ENCODE measurements at places on chromosomes 1 and 21. TPM values are rescaled to one million over a fixed set of nuclear protein-coding genes. Genes with fewer than 3 reads are reported as not detected.

DNA sequence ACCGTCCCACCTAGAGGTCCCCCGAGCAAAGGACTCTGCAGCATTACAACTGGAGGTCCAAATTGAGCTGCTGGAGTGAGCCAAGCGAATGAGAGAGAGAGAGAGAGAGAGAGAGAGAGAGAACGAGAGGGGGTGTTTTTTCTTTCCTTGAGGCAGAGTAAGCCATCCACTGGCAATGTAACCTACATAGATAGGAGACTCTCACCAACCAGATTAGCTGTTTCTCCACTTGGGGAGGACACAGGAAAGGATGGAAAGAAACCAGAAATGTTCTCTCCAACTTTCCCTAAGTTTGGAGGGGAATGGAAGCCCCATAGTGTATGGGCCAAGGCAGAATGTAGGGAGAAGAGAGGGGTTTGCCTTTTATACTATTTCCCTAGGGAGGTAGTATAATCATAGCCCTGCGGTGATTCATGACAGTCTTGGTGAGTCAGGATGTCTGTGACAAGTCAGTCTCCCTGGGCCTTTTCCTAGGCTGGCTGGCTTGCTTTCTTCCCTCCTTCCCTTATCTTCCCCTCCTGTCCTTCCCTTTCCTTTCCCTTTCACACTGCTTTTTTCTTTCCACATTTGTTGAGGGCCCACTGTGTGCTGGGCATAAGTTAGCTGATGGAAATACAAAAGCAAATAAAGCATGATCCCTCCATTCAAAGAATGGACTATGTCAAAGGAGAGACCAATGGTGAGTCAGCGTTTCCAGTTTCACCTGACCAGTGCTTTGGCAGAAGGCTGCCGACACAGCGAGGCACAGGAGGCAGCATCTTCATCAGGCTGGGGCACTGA lies 7.1 kb downstream of the FNDC7 start:
- no peak overlapping the region for H3K27ac ChIP-seq
- no peak for DNase-seq
- H3K4me3 ChIP-seq, result no peak overlapping the region
- no peaks in the 10 kb centered on the region for H3K4me1 ChIP-seq
- no peaks in the 10 kb centered on the region for H3K27me3 ChIP-seq
- H3K36me3 ChIP-seq, result no peaks in the 10 kb centered on the region

- no peaks in the 10 kb centered on the region for H3K27me3 ChIP-seq
- DNase-seq, result peak; percentile 90
- H3K4me1 ChIP-seq, result peaks cover 47% of the 10 kb centered on the region
Observed at GRCh38 chr1:150560576-150561253, 11.5 kb downstream of the ADAMTSL4 start.

DNA sequence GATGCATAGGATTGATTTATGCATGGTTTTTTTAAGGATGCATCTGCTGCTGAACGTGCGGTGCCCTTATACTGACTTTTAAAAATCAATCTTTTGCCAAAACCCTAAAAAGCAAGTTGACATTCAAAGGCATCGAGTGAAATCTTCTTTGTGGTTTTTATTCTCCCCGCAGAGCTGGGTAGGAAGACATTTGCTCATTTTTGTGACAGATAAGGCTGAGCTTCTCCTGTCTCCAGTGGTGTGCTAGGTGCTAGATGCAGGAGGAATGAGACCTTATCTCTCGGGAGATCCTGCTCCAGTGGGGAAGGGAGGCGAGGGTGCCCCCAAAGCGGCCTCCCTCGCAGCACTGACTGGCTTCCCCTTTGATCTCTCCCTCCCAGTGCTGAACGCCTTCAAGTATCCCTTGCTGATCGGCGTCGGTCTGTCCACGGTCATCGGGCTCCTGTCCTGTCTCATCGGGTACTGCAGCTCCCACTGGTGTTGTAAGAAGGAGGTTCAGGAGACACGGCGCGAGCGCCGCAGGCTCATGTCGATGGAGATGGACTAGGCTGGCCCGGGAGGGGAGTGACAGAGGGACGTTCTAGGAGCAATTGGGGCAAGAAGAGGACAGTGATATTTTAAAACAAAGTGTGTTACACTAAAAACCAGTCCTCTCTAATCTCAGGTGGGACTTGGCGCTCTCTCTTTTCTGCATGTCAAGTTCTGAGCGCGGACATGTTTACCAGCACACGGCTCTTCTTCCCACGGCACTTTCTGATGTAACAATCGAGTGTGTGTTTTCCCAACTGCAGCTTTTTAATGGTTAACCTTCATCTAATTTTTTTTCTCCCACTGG lies 14.9 kb upstream of the CD101 start:
- peaks cover 15% of the 10 kb centered on the region for H3K4me1 ChIP-seq
- H3K27me3 ChIP-seq, result no peaks in the 10 kb centered on the region
- DNase-seq, result no peak
- H3K27ac ChIP-seq, result no peak overlapping the region

DNA sequence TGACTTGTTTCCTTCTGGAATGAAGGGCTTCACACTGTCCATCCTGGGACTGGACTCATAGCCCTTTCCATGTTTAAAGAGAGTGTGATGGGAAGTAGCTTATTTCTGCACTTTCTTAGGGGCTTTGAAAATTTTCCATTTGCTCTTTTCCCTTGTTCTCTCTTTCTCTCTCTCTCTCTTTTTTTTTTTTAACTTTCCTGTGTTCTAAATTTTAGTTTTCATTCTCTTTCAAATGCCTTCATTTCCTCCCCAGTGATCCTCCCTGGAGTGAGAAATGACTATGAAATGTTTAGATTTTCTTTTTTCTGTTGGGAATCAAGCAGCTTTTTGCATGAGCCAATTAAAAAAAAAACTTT lies 2.1 kb downstream of the AK4 start:
- no peaks in the 10 kb centered on the region for H3K36me3 ChIP-seq
- H3K4me3 ChIP-seq, result peak overlapping the region; percentile 76
- H3K4me1 ChIP-seq, result peaks cover 16% of the 10 kb centered on the region
- DNase-seq, result no peak
- no peak overlapping the region for H3K27ac ChIP-seq

DNA sequence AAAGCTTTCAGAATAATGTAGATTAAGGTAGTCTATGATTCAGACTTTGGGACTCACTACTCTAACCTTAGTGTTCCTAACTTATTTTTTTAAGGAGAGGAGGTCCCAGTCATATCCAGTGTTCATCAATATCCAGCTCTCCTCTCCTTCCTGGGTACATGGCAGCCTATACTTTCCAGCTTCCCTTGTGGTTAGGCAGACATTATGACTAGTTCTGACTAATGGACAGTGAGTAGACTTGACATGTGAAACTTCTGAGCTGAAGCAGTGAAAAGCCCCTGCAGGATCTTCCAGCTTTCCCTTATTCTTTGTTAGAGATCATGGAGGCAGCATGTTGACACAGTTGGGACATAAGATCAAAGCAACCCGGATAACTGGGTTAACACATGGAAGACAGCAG lies 144.2 kb downstream of the PTPRU start:
- H3K27me3 ChIP-seq, result peaks cover 47% of the 10 kb centered on the region
- peaks cover 15% of the 10 kb centered on the region for H3K36me3 ChIP-seq
- DNase-seq, result no peak
- H3K4me3 ChIP-seq, result no peak overlapping the region
- H3K27ac ChIP-seq, result no peak overlapping the region

DNA sequence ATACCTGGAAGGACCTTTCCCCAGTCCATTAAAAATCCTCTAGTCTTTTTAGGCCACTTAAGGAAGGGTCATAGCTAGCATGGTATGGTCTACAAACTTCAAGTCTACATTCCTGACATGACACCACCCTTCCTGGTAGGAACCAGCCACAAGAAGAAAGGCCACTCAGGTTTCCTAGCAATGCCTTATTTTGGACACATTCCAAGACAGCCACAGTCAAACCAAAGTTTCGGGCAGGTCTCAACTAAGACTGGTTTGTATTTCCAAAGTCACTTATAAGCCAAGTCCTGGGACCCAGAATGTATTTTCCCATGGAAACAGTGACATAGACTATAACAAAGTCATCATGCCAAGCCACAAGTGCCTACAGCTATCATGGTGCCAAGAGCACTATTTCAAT lies 50.6 kb upstream of the SLC44A3 start:
- H3K4me1 ChIP-seq, result no peaks in the 10 kb centered on the region
- H3K4me3 ChIP-seq, result no peak overlapping the region
- H3K27ac ChIP-seq, result no peak overlapping the region
- no peak for DNase-seq

- no peak overlapping the region for H3K4me3 ChIP-seq
- H3K36me3 ChIP-seq, result no peaks in the 10 kb centered on the region
- DNase-seq, result no peak
- peaks cover 38% of the 10 kb centered on the region for H3K27me3 ChIP-seq
- H3K4me1 ChIP-seq, result peaks cover 5% of the 10 kb centered on the region
Observed at GRCh38 chr1:153362187-153362775, 4.6 kb downstream of the S100A9 start.

DNA sequence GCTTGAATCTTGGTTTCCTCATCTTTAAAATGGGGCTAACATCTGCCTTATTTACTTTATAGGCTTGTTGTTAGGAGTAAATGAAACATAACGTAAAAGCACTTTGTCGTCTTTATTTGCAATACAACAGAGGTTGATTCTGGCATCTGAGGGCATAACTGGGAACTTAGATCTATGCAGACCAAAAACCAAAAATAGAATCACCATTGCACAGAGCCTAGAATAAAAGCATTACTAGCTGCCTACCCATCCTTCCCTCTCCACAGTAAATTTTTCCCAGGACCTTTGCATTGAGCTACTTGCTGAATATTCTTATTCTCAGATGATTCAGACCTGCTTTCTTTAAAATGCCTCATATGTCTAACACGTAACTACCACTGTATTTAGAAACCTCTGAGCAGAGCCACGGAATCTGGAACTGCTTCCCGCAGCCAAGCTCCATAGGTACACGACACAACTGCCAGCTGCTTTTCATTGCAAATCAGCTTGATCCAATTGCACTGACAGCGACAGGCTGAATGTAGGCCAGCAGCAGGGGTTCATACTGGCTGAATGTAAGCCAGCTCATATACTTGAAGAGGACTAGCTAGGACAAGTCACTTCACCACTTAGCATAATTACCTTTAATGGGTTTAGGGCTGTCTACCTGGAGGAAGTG lies 33.2 kb upstream of the SERBP1 start:
- no peak overlapping the region for H3K27ac ChIP-seq
- H3K4me3 ChIP-seq, result no peak overlapping the region
- DNase-seq, result no peak
- no peaks in the 10 kb centered on the region for H3K27me3 ChIP-seq
- H3K4me1 ChIP-seq, result no peaks in the 10 kb centered on the region

DNA sequence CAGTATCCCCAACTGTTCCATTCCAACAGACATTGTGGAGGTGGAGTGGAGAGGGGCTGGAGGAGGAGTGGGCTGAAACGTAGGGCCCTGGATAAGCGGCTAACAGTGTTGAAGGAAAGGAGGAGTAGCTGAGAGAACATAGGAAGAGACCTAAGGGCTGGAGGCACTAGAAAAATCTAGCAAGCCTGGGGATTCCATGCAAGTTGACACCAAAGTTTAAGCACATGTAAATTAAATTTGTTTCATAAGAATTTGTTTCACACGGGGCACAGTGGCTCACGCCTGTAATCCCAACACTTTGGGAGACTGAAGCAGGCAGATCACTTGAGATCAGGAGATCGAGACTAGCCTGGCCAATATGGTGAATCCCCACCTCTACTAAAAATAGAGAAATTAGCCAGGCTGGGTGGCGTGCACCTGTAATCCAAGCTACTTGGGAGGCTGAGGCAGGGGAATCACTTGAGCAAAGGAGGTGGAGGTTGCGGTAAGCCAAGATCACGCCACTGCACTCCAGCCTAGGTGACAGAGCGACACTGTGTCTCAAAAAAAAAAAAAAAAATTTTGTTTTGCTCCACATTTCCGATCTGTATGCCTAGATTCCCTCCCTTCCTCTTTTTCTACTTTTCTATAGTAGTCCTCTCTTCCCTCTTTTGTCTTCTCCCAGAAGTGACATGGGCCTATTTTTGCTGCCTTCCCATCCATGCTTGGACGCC lies 530 bp upstream of the CD244 start:
- peaks cover 58% of the 10 kb centered on the region for H3K4me1 ChIP-seq
- H3K27me3 ChIP-seq, result no peaks in the 10 kb centered on the region
- H3K4me3 ChIP-seq, result peak overlapping the region; percentile 95
- H3K27ac ChIP-seq, result peak overlapping the region; percentile 93

GRCh38 chr1:40951943-40952743 lies 27.4 kb upstream of the CTPS1 start:
- no peaks in the 10 kb centered on the region for H3K36me3 ChIP-seq
- no peak overlapping the region for H3K4me3 ChIP-seq
- no peak overlapping the region for H3K27ac ChIP-seq
- H3K4me1 ChIP-seq, result peaks cover 11% of the 10 kb centered on the region
- peak; percentile 74 for DNase-seq

- no peak for DNase-seq
- no peaks in the 10 kb centered on the region for H3K36me3 ChIP-seq
- H3K4me3 ChIP-seq, result no peak overlapping the region
- H3K27ac ChIP-seq, result no peak overlapping the region
Observed at GRCh38 chr1:110580244-110580643, 25.9 kb downstream of the KCNA2 start.

GRCh38 chr1:99599678-99600175 lies 46.2 kb upstream of the PALMD start:
- no peaks in the 10 kb centered on the region for H3K4me1 ChIP-seq
- DNase-seq, result no peak
- no peaks in the 10 kb centered on the region for H3K27me3 ChIP-seq
- H3K27ac ChIP-seq, result no peak overlapping the region

- H3K27ac ChIP-seq, result no peak overlapping the region
- H3K4me1 ChIP-seq, result no peaks in the 10 kb centered on the region
- H3K4me3 ChIP-seq, result no peak overlapping the region
- peak; percentile 18 for DNase-seq
- peaks cover 38% of the 10 kb centered on the region for H3K27me3 ChIP-seq
Observed at GRCh38 chr1:204714861-204715511, 29.4 kb upstream of the LRRN2 start.

- no peak for DNase-seq
- peaks cover 41% of the 10 kb centered on the region for H3K4me1 ChIP-seq
- H3K36me3 ChIP-seq, result no peaks in the 10 kb centered on the region
Observed at GRCh38 chr1:230077011-230077410, 10.0 kb downstream of the GALNT2 start.

- no peak for DNase-seq
- H3K4me1 ChIP-seq, result peaks cover 7% of the 10 kb centered on the region
- H3K27me3 ChIP-seq, result peaks cover 39% of the 10 kb centered on the region
- H3K36me3 ChIP-seq, result no peaks in the 10 kb centered on the region
- H3K27ac ChIP-seq, result no peak overlapping the region
Observed at GRCh38 chr1:110067893-110068645, 2.4 kb downstream of the ALX3 start.

- no peaks in the 10 kb centered on the region for H3K27me3 ChIP-seq
- H3K4me1 ChIP-seq, result peaks cover 26% of the 10 kb centered on the region
- peak overlapping the region; percentile 37 for H3K27ac ChIP-seq
- peaks cover 5% of the 10 kb centered on the region for H3K36me3 ChIP-seq
- peak overlapping the region; percentile 70 for H3K4me3 ChIP-seq
Observed at GRCh38 chr1:44786138-44786840, 1.7 kb downstream of the BEST4 start.

GRCh38 chr21:15875286-15875685 lies 145.5 kb downstream of the USP25 start:
- H3K27me3 ChIP-seq, result no peaks in the 10 kb centered on the region
- no peak for DNase-seq
- H3K4me3 ChIP-seq, result no peak overlapping the region
- H3K4me1 ChIP-seq, result no peaks in the 10 kb centered on the region

The LCE6A gene
- not detected for total RNA-seq

The CTSS gene
- total RNA-seq, result 248 TPM

The F13B gene
- not detected for total RNA-seq

The CD1B gene
- total RNA-seq, result not detected

The PRRX1 gene
- total RNA-seq, result not detected

The POU3F1 gene
- 0.50 TPM for total RNA-seq

The RHCE gene
- not detected for total RNA-seq

The FCRLB gene
- 0.42 TPM for total RNA-seq

The PLA2G2C gene
- not detected for total RNA-seq
